ENCODE measurements at places on chromosomes 12 and 14.

DNA sequence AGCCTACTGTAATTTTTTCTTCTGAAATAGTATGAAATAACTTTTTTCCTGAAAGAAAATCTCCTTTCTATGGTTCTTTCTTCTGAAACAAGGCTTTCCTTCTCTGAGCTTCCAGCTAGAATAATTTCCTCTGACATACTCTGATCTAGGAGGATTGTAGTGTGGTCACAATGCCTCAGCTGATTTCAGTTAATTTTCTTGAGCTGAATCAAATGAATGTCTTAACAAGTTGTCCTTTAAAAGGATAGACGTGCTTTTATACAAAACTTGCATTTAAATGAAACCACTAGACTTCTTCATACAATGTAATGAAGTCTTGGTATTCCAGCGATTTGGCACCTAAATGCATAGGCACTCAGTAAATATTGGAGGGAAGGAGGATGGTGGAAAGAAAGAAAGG is 94.4 kb downstream of the BICD1 start:
- no peak for DNase-seq

GRCh38 chr12:16389594-16389993 is 42.1 kb downstream of the MGST1 start:
- no peak for DNase-seq

DNA sequence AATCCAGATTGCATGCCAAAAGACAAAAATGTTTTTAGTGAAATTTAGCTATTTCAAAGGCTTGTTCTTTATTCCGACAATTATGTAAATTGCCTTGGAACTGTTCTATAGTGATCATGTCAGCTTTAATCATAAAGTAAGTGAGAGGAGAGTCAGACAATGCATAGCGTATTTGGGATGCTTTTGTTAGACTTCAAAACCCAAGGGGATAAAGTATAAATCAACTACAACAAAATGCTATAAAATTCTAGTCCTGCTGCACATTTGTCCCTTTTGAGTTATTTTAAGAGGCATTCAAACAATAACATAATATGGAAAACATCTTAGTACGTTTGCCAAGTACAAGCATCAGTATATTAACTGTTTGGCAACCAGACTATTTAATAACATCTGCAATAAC is 11.3 kb downstream of the RTRAF start:
- DNase-seq = no peak

DNA sequence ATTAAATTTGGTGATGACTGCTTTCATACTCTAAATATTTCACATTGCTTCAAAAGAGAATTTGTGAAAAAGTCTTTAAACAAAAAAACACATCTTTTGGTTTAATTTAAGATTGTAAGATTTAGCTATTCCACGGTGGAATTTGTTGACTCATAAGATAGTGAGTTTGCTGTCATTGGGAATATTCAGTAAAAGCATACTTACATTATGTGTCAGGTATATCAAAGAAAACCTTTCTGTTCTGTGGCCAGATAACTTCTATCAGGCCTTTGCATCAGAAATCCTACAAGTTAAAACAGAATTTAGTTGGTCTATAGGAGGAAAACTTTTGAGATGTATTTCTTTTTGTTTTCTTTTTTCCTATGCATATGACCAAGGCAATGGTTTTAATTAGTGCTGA is 148.8 kb upstream of the E2F7 start:
- DNase-seq = no peak

DNA sequence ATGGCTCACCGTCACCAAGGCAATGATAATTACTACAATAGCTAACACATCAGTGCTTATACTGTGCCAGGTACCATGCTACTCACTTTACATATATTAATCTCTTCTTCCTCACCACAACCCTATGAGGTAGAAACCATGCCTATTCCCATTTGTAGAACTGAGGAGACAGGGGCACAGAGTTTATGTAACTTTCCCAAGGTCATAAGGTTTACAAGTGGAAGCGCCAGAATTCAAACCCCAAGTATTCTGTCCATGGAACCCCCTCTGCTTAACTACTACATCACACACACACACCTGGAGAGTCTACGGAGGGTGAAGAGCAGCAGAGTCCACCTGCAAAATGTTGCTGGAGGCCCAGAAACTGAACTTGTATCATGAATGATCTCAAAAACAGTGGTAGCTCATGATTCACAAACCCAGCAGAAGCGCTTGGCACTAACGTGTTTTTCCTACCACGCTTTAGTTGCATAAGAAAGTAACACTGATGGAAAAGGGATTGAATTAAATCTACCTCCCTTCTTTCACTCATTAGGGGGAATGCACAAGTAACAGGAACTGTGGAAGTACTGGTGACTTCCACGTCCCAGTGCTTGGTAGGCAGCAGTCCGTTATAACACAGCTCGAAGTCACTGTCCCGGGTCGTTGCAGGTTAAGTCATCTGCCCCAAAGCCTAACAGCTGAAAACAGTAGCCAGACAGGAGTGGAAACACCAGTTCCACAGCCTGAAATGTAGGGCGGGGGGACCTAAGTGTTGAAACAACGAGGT is 2.0 kb downstream of the ITPR2 start:
- no peak for DNase-seq

DNA sequence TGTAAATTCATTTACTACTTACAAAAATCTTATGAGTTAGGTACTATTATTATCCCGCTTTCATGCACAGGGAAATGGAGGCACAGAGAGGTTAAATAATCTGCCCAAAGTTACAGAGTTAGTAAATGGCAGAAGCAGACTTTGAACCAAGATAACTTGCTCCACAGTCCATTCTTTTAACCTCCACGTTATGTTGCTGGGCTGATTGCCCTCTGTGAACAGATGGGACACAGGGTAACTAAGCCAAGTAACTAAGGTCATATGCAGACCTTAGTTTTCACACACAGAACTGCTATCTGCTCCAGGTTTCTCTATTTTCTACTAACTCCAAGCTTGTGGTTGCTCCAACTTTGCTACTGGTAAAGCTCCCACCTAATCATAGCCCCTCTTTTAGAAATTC is 147.1 kb upstream of the IFNG-AS1 start:
- DNase-seq = no peak

- DNase-seq = no peak
These were observed 84.7 kb downstream of the GALNT4 start for GRCh38 chr12:89439941-89440340.

GRCh38 chr12:9741726-9742125 is 8.8 kb upstream of the CLECL1 start:
- no peak for DNase-seq

GRCh38 chr14:53855127-53855526 is 101.5 kb downstream of the BMP4 start:
- DNase-seq = no peak

GRCh38 chr12:113060336-113060960 is 3.9 kb downstream of the DTX1 start:
- DNase-seq = no peak
